ENCODE measurements at places on chromosomes 7 and 10. TPM values are rescaled to one million over a fixed set of nuclear protein-coding genes. Genes with fewer than 3 reads are reported as not detected.

DNA sequence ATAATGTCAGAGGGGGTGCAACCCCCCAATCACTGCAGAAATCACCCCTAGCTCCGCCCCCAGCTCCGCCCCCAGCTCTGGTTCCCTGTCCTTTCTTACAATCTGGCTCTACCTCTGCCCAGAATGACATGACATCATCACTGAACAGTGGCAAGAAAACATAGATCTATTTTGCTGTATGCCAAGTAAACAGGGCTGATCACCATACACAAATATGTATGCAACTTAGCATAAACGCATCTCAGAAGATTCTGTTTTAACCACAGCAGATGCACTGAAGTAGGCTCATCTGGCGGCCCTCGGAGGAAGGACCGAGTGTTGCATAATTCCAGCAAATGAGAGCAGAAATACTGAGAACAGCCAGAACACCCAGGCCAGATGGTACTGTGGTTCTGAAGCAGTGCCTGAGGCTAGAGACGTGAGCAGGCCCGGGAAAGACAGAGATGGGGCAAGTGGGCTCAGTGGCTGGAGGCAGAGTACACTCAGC, 293.3 kb upstream of the KLF14 start:
- peak; percentile 49 for DNase-seq

DNA sequence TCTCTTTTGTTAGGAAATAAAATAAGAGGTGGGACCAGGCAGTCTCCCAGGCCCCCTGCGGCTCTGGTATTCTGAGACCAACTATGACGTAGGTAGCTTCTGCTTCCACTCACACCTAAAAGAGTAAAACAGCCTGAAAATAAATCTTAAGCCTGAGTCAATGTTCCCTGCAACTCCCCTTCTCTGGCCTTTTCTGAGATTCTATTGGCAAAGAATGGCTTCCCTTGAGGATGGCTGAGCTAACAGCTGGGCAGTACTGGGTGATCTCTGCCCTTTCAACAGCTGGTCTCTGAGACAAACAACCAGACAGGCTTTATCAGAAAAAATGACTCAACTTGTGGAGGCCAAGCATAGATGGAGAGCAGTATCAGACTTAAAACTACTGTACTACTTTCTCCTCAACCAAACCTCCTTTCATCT, 58.7 kb downstream of the CREB3L2 start:
- no peak for DNase-seq

- DNase-seq: no peak
Measured at GRCh38 chr10:17831896-17832295, 22.7 kb downstream of the MRC1 start.

- no peak for DNase-seq
Measured at GRCh38 chr10:78925800-78926319, 142.9 kb upstream of the ZMIZ1 start.

DNA sequence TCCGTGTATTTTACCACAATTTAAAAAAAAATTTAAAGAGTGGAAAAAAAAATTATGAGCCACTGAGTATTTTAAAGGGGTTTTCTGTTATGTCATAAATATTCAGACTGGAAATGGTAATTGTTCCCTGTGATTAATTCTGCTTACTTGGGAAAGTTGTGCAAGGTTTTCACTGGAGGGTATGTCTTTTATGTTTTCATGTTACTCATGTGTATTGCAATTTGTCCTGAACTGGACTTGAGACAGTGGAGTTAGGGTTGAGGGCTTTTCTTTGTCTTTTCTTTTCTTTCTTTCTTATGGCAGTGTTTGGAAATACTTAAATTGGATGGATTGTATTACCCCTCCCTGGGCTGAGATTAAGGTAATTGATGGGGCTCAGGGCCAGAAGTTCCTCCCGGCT, 257.7 kb downstream of the BAMBI start:
- no peak for DNase-seq

DNA sequence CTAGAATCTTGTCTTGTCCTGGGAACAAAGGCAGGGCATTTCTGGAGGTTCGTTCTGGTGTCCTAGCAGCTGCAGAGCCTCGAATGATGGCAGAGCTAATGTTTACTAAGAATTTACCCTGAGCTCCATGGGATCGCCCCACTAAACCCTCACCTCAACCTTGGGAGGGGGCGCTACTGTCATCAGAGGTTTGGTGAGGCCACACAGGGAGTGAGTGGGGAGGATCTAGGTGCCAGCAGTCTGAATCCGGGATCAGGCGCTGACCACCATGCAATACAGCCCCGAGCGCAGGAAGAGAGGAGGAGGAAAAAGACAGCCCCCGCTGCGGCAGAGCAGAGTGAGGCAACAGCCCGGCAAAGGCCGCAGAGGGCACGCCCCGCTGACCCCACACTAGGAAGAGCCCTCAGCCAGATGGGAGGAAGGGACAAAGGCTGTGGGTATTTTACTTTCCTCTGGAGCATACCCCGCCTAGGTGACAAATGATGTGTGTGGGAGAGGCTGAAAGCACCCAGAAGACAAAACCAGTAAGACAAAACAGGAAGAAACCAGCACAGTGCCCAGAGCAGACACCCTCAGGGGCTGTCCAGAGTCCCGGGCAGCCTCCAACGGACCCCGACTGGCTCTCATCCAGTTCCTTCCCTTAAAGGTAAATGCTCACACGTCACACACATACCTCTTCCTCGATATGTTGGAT, 103.5 kb downstream of the FAM53B start:
- no peak for DNase-seq

DNA sequence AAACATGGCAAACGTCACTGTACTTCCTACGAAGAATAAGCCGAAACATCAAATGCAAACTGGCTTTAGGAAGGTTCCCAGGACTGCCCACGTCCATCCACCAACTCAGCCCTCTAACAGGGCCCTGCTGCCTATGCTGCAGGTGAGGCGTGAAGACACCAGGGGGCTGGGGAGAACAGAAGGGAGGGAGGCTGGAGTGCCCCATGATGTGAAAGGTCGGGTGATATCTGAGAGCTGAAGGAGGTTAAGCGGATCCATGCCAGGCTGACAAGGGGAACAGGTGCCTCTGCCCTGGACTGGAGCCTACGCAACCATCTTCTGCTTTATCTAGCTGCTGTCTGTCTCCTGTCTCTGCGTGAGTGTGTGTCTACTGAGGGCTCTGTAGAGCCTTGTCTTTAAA, 40.2 kb upstream of the ATP6V0A4 start:
- DNase-seq: no peak

GRCh38 chr7:70285187-70285586, 686.9 kb downstream of the AUTS2 start:
- no peak for DNase-seq

- DNase-seq: peak; percentile 62
Measured at GRCh38 chr10:16787361-16787791, 29.8 kb downstream of the RSU1 start.

- DNase-seq: no peak
Measured at GRCh38 chr7:1252540-1253090, 19.9 kb downstream of the UNCX start.

GRCh38 chr7:128132426-128133069, 101.3 kb upstream of the LRRC4 start:
- DNase-seq: no peak

- no peak for DNase-seq
Measured at GRCh38 chr10:33327751-33328150, 6.7 kb downstream of the NRP1 start.

- no peak for DNase-seq
Measured at GRCh38 chr10:93816123-93816747, 58.5 kb downstream of the LGI1 start.

GRCh38 chr10:113137941-113138685, 188.1 kb downstream of the TCF7L2 start:
- DNase-seq: no peak

- no peak for DNase-seq
Measured at GRCh38 chr7:132076301-132077035, 499.8 kb downstream of the PLXNA4 start.

GRCh38 chr10:6165221-6165725, 37.5 kb upstream of the PFKFB3 start:
- DNase-seq: no peak

DNA sequence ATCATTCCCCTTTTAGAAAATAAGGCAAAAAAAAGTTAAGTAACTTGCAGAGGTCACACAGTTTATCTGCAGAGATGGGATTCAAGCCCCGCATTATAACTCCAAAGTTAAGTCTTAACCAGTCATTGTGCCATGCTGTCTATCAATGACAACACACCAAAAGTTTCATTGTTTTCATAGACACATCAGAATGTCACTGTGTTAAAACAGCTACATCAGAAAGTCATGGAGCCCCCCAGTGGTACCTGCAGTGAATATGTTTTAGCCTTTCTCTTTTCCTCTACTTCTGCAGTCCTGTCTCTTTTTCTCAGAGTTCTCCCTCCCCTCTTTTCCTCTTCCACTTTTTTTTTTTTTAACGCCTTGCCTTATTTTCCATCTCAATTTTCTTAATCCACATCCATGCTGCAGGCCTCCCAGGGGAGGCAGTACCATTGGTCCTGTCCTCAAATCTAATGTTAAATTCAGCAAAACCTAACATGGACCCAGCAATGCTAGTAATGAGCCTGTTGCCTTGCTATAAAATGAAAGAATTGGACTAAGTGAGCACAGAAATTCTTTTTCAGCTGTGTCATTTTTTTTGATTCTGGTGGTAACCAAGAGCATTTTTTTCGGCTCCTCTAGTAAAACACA, 3.8 kb upstream of the NRCAM start:
- DNase-seq: peak; percentile 35

GRCh38 chr7:45238806-45239205, 81.2 kb downstream of the RAMP3 start:
- DNase-seq: no peak

DNA sequence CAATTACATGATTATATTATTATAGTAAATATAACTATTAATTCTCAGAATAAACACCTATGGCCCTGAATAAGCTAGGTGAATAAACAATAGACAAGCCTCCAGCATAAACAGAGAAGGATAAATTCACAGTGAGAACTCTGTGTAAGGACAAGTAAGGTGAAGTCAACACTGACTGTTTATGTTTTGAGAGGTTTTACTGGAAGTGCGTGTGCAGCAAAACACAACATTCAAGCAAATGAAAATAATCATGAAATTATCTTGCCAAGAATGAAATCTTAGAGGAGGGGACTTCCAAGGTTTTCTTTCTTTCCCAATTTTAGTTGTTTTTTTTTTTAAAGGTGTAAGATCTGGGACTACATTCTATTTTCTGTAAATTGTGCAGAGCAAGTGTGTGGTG, 112.5 kb downstream of the MACC1 start:
- no peak for DNase-seq

- no peak for DNase-seq
Measured at GRCh38 chr7:123823898-123824753, 20.8 kb upstream of the HYAL4 start.

GRCh38 chr10:73997461-73997786, 492 bp upstream of the VCL start:
- no peak for DNase-seq

DNA sequence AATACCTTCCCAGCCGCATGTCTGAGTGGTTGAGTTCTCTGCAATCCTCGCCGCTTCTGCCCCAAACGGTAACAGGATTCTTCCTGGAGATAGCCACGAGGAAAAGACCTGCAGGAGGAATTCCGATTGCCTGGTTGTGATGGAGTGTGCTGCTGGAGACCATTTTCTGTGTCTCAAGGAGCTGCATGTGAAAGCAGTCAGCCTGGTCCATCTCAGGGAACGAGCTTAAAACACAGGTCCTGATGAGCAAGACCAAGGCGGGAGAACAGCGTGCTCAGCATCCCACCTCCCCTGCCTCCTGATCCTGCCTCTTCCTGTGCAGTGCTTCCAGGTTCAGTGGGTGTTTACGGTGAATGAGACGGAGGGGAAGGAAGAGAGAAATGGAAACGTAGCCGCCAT, 26.5 kb downstream of the VIPR2 start:
- no peak for DNase-seq

- DNase-seq: no peak
Measured at GRCh38 chr7:137656850-137657232, 189.9 kb downstream of the DGKI start.

DNA sequence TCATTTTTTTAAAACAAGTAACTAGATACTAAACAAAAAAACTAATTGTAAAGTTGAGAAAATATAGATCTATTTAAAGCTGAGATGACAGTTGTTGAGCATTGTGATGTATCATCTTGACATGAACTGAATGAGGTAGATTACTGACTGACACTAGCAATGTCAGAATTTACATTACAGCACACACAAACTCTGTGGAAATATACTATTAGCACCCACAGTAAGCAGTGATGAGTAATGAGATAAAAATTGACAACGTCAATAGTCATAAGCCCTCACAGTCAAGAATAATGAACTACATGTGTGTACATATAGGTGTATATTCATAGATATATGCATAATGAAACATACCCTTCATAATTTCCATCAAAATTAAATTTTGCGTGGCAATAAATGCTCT, 368.4 kb downstream of the TFEC start:
- no peak for DNase-seq

DNA sequence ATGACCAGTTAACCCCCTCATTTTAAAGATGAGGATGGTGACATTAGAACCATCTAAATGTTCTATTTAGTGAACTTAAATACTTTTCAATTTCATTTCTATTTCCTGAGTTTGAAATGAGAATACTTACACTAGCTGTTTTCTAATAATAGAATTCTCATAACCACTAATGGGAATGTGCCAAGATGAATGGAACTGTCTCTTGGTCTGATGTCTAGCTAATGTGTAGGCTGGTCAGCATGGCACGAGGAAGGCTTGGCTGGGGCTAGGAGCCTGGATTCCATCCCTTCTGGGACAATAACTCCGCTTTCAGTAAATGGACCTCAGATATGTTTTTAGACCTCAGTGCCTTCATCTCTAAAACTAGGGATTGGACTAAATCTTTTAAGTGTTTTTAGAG, 185.8 kb upstream of the NRP1 start:
- no peak for DNase-seq

DNA sequence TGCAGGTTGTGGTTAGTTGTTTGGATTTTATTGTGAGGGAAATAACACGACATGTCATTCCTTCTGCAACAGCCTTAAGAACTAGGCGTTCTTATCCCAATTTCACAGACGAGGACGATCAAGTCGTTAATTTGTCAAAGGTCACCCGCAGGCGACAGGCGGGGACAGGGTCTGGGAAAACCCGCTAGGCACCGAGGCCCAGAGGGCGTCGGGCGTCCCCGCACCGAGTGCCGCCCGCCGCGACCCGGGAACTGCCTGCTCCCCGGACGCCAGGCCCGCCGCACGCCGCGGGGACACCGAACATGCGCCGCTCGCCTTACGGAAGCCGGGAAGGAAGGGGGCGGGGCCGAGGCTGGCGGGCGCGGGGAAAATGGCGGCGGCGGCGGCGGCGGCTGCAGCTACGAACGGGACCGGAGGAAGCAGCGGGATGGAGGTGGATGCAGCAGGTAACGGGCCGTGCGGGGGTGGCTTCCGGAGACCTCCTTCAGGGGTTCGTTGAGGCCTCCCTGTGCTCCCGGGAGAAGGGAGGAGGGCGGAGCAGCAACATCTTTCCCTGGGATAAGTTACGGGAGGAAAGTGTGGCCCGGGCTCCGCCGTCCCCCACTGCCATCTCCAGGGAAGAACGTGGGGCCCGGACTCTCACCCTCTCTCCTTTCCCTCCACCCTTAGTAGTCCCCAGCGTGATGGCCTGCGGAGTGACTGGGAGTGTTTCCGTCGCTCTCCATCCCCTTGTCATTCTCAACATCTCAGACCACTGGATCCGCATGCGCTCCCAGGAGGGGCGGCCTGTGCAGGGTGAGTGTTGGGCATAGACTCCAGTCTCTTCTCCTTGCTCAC, at the start of gene COPS6:
TSS of gene COPS6 (plus strand) at position 349 of the 837 bp plus-strand sequence. CDS start at position 371, 22 bp downstream.
- peak; percentile 84 for DNase-seq

TMEM130 gene
- not detected for total RNA-seq

UBTD1 gene
- 2.6 TPM for total RNA-seq

TMEM270 gene
- total RNA-seq: not detected

SPDYE2 gene
- total RNA-seq: not detected

ADK gene
- total RNA-seq: 64.4 TPM

NPSR1 gene
- total RNA-seq: not detected

LIPA gene
- 23.9 TPM for total RNA-seq
